Mesendoderm (in vitro differentiated cells): ENCODE measurements at places on chromosomes 11 and 22.
A peak's percentile ranks its signal among the peaks of the same experiment; 100 is the strongest.

DNA sequence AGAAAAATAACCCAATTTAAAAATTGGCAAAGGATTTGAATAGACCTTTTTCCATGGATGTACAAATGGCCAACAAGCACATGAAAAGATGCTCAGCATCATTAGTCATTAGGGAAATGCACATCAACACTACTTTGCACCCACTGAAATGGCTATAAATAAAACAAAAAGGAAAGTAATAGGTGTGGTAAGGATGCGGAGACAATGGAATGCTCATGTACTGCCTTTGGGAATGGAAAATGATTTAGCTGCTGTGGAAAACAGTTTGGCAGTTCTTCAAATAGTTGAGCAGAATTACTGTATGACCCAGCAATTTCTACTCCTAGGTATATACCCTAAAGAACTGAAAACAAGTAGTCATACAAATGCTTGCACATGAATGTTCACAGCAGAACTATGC lies 37.4 kb downstream of the LARGE2 start:
- no peak for DNase-seq
- H3K4me3 ChIP-seq, result no peak overlapping the region
- no peaks in the 10 kb centered on the region for H3K4me1 ChIP-seq
- H3K36me3 ChIP-seq, result no peaks in the 10 kb centered on the region

DNA sequence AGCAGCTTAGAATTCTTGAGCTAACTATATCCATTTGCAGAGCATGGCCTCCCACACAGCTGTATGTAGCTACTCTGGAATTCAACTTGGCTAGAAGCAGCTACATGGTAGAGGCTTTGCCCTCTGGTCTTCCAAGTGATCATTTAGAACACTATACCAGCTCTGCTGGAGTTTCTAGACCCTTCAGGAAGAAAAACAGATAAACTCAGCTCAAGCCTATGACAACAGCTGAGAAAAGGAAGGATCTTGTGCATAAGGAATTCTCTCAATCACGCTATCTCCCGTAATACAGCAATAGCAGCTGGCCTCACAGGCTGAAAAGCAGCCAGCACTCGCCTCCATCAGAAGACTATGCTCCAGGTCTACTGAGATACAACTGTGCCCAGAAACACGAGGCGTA lies 50.6 kb upstream of the APOA1 start:
- no peak for DNase-seq
- no peaks in the 10 kb centered on the region for H3K36me3 ChIP-seq

DNA sequence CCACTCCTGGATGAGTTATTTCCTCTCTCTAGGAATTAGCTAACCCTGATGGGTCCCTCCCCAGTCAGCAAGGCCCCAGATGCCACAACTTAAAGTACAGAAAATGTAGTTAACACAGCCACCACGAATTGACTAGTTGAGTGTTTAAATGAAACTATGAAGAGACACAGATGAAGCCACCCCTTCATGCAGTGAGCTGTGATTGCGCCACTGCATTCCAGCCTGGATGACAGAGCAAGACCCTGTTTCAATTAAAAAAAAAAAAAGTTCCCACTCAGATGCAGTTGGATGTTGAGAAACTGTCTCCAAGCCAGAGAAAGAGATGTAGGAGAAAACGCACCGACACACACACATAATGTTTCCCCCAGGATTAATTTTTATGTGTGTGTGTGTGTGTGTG lies 53.3 kb downstream of the SCN3B start:
- no peak overlapping the region for H3K4me3 ChIP-seq
- peaks cover 3% of the 10 kb centered on the region for H3K36me3 ChIP-seq
- no peak overlapping the region for H3K27ac ChIP-seq
- H3K4me1 ChIP-seq, result no peaks in the 10 kb centered on the region
- DNase-seq, result no peak

- H3K4me3 ChIP-seq, result no peak overlapping the region
- no peaks in the 10 kb centered on the region for H3K27me3 ChIP-seq
- DNase-seq, result peak; percentile 56
- no peak overlapping the region for H3K27ac ChIP-seq
- peaks cover 20% of the 10 kb centered on the region for H3K4me1 ChIP-seq
Measured at GRCh38 chr11:14414470-14415461, 55.8 kb upstream of the RRAS2 start.

DNA sequence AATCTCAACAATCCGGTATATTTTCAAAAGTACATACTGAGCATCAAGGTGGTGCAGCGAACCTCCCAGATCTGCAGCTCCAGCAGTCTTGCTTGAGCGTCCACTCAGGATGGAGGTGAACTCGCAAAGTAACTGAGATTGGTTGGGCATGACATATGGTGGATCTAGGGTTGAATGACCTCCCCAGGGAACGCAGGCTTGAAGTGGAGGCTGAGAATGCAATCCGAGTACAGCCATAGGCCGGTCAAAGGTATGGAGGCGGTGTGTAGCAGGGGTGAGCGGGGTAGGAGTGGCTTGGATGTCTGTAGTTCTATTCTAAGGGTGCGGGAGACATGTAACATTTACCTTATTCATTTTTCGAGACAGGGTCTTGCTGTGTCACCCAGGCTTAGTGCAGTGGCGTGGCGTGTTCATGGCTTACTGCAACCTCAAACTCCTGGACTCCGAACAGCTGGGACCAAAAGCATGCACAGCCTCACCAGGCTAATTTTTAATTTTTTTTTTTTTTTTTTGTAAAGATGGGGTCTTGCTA lies 631 bp upstream of the C22orf39 start:
- no peaks in the 10 kb centered on the region for H3K27me3 ChIP-seq
- H3K4me1 ChIP-seq, result peaks cover 2% of the 10 kb centered on the region
- H3K36me3 ChIP-seq, result peaks cover 9% of the 10 kb centered on the region
- H3K4me3 ChIP-seq, result peak overlapping the region; percentile 50
- H3K27ac ChIP-seq, result peak overlapping the region; percentile 29

DNA sequence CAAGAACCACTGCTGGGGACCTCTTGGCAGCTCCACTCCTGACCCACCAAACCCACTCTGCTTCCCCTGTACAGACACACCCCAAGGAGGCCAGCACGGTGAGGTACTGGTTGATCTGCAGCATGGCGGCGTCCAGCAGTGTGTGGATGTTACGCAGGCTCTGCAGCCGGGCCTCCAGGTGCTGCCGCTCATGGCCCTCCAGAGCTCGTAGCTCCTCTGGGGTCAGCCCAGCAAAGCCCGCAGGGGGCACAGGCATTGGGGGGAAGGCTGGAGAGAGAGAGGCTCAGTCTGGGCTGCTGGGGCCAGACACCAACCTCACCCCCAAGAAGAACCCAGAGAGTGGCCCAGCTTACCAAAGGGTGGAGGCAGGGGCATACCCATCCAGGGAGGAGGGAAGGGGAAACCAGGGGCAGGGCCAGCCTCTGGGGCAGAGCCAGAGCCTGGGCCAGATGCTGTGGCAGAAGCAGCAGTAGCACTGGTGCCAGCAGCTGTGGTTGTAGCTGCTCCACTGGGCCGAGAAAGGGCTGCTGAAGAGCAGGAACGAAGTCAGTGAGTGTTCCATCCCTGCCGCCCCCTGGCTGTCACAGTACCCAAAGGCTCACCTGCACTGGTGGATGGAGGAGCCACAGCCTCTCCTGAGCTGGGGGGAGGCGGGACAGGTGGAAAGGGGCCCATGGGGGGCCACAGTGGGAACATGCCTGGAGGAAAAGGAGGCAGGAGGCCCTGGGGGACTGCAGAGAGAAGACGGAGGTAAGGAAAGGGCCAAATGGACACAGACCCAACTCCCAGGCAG lies 4.5 kb downstream of the SYVN1 start:
- H3K4me1 ChIP-seq, result peaks cover 2% of the 10 kb centered on the region
- DNase-seq, result no peak
- H3K27me3 ChIP-seq, result no peaks in the 10 kb centered on the region
- no peak overlapping the region for H3K27ac ChIP-seq
- H3K4me3 ChIP-seq, result no peak overlapping the region

DNA sequence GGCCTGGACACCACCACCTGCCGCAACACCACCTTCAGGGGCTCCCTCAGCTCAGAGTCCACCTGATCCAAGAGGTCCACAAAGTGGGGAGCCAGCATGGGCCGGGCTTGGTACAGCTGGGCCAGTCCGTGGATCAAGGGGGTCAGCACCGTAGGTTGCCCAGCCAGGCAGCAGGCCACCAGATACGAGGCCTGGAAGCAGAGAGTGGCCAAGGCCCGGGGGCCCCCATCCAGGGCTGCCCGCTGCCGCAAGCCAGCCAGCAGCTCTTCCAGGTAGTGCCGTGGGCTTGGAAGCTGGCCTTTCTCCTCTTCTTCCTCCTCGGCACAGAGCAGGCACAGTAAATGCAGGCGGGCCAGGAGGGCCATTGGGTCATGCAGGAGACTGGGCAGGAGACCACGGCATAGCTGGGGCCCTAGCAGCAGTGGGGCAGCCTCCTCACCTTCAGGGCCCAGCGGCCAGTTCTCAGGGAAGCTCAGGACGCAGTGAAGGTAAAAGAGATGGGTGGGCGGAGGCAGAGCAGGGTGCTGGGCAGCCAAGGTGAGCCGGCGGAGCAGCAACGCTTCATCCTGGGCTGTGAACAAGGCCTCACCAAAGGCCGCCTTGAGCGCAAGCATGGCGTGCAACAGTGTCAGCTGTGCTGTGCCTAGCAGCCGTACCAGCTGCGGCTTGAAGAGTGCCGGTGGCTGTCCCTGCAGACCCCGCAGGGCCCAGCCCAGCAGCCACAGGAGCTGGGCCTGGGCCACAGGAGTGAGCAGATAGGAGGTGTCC lies 1.7 kb downstream of the AP5B1 start:
- H3K4me3 ChIP-seq, result no peak overlapping the region
- no peak for DNase-seq
- H3K4me1 ChIP-seq, result no peaks in the 10 kb centered on the region
- H3K27ac ChIP-seq, result no peak overlapping the region
- no peaks in the 10 kb centered on the region for H3K36me3 ChIP-seq

DNA sequence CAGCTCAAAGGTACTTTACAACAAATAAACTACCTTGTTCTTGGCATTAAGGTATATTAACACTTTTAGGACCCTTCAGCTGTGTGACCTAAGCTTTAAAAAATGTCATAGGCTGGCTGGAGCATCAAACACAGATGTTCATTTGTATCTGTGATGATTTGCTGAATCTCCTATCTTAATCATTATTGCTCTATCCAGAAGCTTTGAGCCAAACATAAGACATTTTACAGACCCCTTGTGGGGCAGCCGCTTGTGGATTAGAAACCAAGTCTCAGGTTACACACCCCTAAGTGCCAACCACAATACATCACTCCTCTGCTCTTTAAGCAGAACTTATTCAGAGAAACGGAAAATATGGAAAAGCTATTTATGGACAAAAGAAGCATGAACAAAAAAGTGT lies 394.2 kb upstream of the CCDC90B start:
- H3K4me1 ChIP-seq, result peaks cover 19% of the 10 kb centered on the region
- DNase-seq, result peak; percentile 55
- no peaks in the 10 kb centered on the region for H3K36me3 ChIP-seq
- no peak overlapping the region for H3K27ac ChIP-seq
- H3K4me3 ChIP-seq, result no peak overlapping the region
- no peaks in the 10 kb centered on the region for H3K27me3 ChIP-seq

- H3K4me1 ChIP-seq, result no peaks in the 10 kb centered on the region
- H3K36me3 ChIP-seq, result no peaks in the 10 kb centered on the region
- H3K27ac ChIP-seq, result no peak overlapping the region
- no peak for DNase-seq
- H3K4me3 ChIP-seq, result no peak overlapping the region
Measured at GRCh38 chr11:30358536-30358935, 35.6 kb downstream of the ARL14EP start.

DNA sequence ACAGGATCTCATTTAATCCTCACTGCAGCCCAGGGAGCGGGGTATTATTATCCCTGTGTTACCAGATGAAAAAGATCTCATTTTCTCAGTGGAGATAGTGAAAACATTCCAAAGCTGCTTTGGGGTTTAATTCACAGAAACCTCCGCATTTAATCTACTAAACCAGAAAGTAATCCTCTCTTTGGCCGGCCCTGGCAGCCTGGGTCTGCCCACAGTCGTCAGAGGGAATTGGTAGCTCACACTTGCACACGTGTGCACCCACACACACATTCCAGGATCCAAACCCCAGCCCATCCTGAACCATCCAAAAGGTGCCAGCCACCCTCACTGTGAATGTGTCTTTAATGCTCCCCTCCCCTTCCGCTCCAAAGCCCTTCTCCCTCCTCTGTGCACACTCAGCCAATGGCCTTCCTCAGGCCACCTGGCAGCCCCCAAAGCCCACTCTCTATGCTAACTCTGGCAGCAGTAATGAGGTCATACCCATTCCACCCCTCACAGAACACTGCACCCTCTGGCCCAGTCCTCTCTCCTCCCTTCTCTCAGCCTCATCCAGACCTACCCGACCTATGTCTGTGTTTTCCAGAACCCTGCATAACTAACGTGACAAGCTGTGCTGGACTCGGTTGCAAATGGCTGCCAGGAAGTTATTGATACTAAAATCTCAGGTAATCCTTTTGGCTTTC lies 466.2 kb downstream of the SOX6 start:
- H3K27me3 ChIP-seq, result no peaks in the 10 kb centered on the region
- H3K4me3 ChIP-seq, result no peak overlapping the region
- no peaks in the 10 kb centered on the region for H3K36me3 ChIP-seq
- H3K27ac ChIP-seq, result no peak overlapping the region
- H3K4me1 ChIP-seq, result no peaks in the 10 kb centered on the region

DNA sequence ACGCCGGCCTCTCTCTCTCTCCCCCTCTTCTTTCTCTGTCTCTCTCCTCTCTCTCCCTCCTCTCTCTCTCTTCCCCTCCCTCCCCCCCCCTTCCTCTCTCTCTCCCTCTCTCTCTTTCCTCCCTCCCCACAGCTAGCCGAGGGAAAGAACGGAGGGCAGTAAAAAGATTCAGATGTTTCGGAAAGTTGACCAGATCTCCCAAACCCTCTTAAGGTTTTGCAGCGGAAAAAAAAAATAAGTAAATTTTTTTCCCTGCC lies 195 bp upstream of the ALX4 start:
- no peak for DNase-seq
- H3K4me1 ChIP-seq, result no peaks in the 10 kb centered on the region
- H3K27me3 ChIP-seq, result peaks cover 78% of the 10 kb centered on the region
- H3K36me3 ChIP-seq, result no peaks in the 10 kb centered on the region

DNA sequence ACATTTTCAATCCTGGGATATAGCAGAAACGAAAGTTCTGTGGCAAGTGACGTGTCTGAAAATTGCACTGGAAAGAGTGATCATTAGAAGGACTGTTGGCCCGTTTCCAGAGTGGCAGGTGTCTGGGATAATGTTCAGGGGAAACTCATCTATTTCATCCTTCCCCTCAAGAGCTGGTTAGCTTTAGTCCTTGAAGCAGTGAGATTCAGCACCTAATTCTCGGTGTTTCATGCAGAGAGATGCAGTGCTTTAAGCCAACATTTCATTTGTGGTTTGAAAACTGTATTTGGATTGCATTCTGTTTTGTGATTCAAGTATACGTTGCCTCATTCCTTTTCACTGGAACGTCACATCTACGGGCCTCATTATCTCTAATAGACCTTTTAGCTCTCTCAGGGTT lies 205.0 kb upstream of the RAG2 start:
- no peaks in the 10 kb centered on the region for H3K27me3 ChIP-seq
- H3K4me1 ChIP-seq, result no peaks in the 10 kb centered on the region
- no peaks in the 10 kb centered on the region for H3K36me3 ChIP-seq
- H3K27ac ChIP-seq, result no peak overlapping the region
- no peak for DNase-seq
- H3K4me3 ChIP-seq, result no peak overlapping the region

GRCh38 chr11:35683728-35684339 lies 21.3 kb downstream of the TRIM44 start:
- H3K4me1 ChIP-seq, result no peaks in the 10 kb centered on the region
- no peak overlapping the region for H3K27ac ChIP-seq
- no peak overlapping the region for H3K4me3 ChIP-seq
- H3K36me3 ChIP-seq, result no peaks in the 10 kb centered on the region
- DNase-seq, result no peak
- H3K27me3 ChIP-seq, result no peaks in the 10 kb centered on the region
